CD4-positive, alpha-beta T cell treated with Interleukin-4 for 4 hours (primary cell): ENCODE measurements at places on chromosomes 5 and 9.

DNA sequence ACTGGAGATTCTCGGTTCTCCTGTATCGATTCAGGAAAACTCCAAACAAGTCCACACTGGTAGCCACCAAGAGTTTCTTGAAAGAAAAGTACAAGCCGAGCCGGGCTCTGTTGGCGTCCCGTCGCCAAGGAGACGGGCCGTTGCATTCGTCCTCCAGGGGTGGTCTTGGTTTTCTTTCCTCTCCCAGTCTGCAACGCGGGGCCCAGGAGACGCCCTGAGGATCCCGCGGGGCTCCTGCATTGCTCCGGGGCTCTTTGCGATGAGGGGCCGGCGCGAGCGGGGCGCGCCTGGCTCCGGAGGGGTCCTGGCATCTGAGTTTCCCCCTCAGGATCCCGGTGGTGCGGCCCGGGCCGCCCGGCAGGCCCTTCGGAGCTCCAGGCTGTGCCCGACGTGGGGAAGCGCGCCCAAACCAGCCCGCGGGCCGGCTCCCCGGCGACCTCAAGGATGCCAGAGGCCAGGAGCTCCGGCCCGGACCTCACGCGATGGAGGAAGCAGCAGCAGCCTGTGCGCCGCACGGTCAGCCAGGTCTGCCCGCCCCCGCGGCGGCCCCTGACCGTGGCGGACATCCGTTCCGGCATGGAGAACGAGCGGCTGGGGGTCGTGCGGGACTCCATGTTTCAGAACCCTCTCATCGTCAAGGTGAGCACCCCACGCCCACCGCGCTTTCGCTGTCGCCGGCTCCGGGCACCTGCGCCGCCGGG is at the start of gene CFAP77:
Gene CFAP77 (plus strand): TSS at position 384 of the 701 bp plus-strand sequence. CDS start 61 bp downstream, at position 445.
- DNase-seq, result no peak

- peak; percentile 25 for DNase-seq
Observed at GRCh38 chr5:57495285-57496086, 12.9 kb upstream of the ACTBL2 start.

DNA sequence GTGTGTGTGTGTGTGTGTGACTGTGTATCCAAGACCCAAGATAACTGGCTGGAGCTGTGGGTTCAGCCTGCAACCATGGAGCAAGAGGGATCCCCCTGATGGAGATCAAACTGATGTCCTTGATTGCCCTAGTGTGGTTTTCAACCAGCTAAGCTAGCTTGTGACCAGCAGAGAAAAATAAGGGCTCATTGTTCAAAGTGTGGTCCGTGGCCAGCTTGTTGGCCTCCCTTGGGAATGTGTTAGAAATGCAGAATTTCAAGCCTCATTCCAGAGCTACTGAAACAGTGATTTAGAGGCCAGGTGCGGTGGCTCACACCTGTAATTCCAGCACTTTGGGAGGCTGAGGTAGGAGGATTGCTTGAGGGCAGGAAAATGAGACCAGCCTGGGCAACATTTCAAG is 79.9 kb downstream of the ACER2 start:
- DNase-seq, result no peak

GRCh38 chr9:13461414-13461991 is 182.0 kb upstream of the MPDZ start:
- no peak for DNase-seq

DNA sequence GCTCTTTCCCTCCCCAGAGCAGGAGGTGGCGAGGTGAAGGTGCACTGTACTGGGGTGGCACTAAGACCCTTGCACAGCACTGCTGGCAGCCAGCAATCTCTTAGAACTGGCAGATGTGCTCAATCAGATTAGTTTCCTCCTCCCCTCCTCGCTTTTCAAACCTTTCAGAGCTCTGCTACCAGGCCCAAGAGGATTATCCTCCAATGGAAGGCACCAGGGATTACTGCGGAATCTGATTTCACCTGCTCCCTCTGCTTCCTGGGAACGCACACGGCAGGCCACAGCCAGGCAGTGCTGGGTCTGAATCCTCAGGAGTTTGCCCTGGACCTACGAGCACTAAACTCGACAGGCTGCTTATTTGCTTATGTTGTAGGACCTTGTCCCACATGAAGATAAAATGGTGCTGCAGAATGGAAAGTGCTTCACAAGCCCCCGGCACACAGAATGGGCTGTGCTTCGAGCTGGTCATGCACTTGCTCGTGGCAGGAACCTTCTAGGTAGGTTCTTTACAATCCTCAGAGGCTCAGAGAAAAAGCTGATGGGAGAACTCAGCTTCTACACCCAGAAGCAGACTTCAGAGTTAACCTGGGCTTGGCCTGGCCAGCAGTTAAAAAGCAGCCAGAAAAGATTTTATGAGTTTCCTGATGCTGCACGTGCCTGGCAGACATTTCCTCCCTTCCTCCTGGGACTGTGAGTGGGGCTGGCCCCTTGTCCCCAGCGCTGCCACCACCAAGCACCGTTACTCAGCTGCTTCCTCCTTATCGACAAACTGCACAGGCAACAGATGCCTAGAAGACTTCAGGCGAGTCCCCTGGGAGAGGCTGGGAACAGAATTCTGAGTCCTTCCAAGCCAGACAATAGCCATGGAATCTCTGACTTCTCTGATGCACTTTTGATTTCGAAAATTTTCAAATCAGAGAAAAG is 33.1 kb downstream of the FABP6 start:
- DNase-seq, result no peak

- no peak for DNase-seq
Observed at GRCh38 chr5:124274949-124275348, 471.5 kb downstream of the ZNF608 start.

DNA sequence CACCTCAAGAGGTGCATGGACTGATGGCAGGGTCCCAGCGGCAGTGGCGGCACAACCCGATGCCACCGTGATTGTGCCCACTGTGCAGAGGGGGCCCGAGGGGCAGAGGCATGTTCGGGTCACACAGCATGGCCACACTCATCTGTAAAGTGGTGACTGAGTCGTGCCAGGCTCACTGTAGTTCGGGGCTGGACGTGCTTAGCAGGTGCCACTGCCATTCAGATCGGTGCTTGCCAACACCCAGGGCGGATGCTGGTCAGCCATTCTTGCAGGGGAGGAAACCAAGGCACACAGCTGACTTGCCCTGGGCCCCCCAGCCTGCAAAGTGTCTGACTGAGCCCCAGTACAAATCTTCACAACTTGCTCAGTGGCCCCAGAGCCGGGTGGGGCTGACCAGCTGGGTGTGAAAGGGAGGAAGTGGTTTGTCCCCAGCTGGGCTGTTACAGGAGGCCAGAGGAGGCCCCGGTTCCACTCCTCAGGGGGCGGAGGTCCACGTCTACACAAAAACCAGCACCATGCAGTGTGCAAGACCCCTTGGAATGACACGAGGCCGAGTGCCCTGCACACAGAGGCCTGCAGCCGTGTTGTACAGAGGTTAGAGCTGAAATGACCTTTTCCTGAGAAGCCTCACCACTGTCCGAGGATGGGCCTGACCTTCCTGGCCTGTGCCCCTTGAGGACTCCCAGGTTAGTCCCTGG is 17.9 kb downstream of the FGD3 start:
- peak; percentile 46 for DNase-seq

- DNase-seq, result no peak
Observed at GRCh38 chr5:36682499-36682898, 76.1 kb downstream of the SLC1A3 start.

- DNase-seq, result no peak
Observed at GRCh38 chr5:59116231-59116865, 533.5 kb downstream of the RAB3C start.

DNA sequence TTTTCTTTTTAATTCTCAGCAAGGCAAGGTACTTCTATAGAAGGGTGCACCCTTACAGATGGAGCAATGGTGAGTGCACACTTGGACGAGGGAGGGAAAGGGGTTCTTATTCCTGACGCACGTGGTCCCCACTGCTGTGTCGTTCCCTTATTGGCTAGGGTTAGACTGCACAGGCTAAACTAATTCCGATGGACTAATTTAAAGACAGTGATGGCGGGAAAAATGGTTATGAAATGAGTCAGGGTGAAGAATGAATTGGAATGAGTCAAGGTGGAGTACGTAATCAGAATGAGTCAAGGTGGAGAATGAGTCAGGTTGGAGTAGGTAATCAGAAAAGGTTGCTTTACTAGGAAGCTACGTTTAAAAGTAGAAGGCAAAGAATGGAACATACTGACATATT is 2.1 kb upstream of the HMGCS1 start:
- DNase-seq, result peak; percentile 46

- no peak for DNase-seq
Observed at GRCh38 chr5:79578876-79579275, 33.4 kb upstream of the TENT2 start.

DNA sequence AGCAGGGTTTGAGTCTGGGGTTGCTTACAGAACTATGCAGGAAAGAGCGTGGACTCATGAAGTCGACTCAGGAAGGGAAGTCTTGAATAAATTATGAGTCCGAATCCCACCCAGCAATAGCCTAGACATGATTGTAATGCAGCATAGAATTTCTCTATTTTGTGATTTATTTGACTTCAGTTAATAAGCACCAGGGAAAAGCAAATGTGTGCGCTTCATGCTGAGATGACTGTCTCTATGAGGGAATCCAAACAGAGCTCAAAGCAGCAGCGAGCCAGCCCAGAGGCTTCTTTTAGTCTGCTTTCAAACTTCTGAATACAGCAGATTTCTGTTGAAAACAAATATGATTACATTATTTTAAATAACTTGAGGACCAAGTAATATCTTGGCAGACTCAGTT is 188.0 kb downstream of the SEMA6A start:
- DNase-seq, result no peak

DNA sequence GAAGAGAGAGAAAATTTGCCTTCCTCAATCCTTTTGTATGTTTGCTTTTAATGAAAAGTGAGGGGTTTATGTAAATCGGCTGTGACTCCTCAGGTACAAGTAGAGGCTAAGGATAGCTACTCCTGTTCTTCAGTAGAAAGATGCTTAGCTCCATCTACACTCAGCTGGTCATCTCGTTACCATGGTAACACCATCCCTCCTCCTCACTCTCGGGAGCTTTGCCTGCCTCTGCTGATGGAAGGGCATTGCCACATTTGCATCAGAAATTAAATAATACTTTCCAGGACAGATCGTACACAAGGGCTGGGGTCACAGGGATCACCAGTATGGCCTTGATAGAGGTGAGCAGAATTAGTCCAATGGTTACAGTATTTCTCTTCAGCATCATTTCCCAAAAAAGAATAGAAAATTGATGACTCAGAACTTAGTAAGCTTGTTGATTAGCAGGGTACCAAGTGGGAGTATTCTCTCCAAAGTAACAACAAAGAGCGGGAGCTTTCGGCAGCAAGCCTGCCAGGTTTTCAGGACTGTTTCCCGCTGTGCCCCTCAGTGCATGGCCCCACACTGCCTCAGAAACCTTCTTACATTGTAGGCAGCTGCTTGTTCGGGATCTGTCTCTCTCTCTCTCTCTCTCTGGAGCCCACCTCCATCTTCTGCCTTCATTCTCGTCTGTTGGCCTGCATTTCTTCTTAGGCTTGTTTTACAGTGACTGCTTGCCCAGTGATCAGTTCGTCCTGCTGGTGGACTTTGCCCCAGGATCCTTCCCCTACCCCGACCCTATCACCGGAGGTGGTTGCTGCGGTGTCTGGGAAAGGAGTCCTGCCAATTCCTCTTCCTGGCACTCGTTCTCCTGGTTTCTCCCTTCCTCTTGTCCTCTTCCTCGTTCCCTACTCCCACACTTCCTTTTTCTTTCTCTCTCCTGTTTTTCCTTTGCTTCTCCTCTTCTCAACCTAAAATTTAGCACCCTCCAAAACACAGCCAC is 51.9 kb upstream of the SNAPC3 start:
- no peak for DNase-seq

DNA sequence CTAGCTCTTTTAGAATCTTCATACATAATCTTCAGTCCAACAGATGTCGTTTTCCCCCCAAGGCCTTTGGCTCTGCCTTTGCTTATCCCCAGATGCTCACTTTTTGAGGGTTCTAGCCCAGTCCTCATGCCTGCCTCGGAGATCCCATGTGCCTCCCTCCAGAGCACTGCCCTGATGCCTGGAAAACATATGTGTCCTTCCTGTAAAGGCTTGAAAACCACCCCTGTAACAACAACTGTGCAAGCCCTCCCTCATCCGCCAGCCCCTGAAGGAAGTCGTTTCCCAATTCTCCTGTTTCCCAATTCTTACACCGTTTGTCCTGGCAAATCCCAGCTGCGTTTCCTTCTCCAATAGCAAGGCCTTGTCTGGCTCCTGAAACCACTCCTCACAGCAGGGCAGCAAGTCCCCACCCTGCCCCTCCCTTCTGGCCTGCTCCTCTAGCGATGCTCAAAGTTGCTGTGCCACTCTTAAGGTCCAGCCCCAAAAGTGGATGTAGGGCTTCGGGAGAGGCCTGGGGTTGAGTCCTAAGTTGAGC is 52.2 kb downstream of the SLC36A1 start:
- DNase-seq, result no peak

- no peak for DNase-seq
Observed at GRCh38 chr9:121727295-121728020, 76.0 kb downstream of the DAB2IP start.

GRCh38 chr9:111815285-111816070 is 20.7 kb upstream of the SHOC1 start:
- no peak for DNase-seq

DNA sequence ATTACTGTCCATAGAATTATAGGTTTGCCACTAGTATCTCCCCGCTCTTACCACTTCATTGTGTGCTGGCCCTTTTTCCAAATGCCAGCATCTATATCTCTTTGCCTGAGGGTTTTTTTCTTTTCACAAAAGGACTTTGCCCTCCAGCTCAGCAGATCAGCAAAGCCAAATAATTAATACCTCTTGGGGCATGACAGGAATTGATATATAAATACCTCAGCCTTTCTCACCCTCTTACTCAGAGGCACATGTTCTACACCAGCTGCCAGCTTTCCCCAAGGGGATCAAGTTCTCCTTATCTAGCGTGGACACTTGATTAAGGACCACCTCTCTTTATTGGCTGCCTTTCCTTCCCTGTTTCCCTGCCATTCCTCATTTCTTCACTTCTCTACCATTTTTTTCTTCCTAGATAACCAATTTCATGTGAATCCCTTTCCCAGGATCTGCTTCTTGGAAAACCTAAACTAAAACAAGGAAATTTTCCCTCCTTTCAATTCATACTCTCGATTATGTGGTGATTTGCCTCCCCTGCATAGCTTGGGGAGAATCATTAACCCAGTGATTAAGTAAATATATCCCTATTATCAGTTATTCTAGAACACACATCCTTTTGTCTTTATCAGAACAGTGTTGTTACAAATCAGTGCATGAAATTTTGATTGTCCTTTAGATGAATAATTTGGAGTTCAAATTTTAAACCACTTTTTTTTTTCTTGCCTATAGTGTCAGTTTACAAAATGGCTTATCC is 6.9 kb upstream of the NUDT12 start:
- no peak for DNase-seq

GRCh38 chr5:153964191-153964879 is 74.4 kb downstream of the FAM114A2 start:
- no peak for DNase-seq

DNA sequence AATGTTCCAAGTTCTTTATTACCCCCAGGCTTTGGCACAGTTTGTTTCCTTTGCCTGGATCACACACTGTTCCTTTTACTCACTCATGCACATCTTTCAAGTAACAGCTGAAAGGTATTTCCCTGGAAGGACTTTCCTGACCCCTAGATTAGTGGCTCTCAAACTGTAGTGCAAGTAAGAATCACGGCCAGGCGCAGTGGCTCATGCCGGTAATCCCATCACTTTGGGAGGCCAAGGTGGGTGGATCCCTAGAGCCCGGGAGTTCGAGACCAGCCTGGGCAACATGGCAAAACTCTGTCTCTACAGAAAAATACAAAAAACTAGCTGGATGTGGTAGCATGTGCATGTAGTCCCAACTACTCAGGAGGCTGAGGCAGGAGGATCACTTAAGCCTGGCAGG is 19.1 kb upstream of the DELE1 start:
- DNase-seq, result no peak
